Endothelial cell of umbilical vein (primary cell): ENCODE measurements at places on chromosomes 1 and 21. TPM values are rescaled to one million over a fixed set of nuclear protein-coding genes. Genes with fewer than 3 reads are reported as not detected.
A peak's percentile ranks its signal among the peaks of the same experiment; 100 is the strongest.

The WASF2 gene
- 169 and 172 TPM in 2 replicates for total RNA-seq

The OR2C3 gene
- not detected in 2 replicates for total RNA-seq

The HSD3B1 gene
- total RNA-seq: not detected in 2 replicates

GRCh38 chr1:18494304-18494703 lies 13.6 kb downstream of the KLHDC7A start:
- H3K27me3 ChIP-seq: no peaks in the 10 kb centered on the region
- no peak overlapping the region for H3K4me3 ChIP-seq
- no peak for DNase-seq
- H3K27ac ChIP-seq: no peak overlapping the region

DNA sequence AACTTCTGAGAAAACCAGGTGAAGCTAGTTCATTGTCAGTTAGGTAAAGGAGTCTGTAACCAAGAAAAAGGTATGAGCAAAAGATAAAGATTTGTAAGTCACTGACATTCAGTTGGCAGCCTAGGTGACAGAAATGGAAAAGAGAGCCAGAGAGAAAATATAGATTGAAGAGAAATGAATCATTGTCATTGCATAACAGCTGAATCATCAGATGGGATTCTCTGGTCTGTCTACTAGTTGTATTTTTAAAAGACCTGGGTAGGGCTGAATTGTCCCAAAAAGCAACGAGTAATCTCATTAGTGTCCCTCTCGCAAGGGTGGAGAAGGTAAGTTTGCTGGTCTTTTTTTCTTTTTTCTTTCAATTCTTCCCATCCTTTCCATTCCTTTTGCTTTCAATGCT lies 36.6 kb downstream of the PTGS2 start:
- H3K27me3 ChIP-seq: no peaks in the 10 kb centered on the region
- H3K4me1 ChIP-seq: no peaks in the 10 kb centered on the region
- no peak overlapping the region for H3K4me3 ChIP-seq

DNA sequence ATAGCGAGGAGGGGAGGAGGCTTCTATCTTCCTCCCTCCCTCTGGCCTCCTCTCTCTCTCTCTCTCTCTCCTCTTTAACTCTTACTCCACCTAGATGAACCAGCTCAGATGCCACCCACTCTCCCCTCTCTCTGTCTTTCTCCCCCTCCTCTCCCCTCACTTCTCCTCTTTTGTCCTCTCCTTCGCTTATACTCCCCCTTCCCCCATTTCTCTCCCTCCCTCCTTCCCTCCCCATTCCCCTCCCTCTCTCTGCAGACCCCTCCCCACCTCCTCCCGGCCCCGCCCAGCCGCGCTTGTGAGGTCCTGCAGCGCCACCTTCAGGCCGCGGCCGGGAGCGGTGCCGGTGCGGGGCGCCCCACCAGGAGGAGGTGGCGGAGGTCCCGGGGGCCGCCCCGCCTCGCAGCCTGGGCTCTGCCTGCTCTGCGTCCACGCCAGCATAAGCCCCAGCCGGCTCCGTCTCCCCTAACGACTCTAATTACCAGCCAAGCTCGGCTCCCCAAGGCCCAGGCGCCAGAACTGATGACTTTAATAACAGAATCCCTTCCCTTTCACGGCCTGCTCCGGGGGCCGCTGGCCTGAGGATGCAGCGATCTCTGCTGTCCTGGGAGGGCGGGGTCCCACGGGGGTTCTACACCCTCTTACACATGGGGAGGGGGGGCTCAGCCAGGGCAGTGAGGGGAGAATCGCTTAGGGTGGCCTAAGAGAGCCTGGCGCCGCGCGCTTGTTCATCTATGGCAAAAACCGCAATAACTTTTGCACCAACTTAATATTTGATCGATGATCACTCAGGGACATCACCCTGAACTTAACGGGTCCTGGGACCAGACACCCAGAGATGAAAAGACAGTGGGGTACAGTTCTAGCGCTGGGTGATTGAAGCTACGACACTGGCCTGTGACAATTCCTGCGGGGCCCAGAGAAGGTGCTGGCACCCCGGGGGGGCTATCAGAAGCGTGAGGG lies 637.3 kb downstream of the MATN1 start:
- no peak overlapping the region for H3K4me3 ChIP-seq
- no peak overlapping the region for H3K27ac ChIP-seq
- peaks cover 17% of the 10 kb centered on the region for H3K4me1 ChIP-seq
- DNase-seq: peak; percentile 17

DNA sequence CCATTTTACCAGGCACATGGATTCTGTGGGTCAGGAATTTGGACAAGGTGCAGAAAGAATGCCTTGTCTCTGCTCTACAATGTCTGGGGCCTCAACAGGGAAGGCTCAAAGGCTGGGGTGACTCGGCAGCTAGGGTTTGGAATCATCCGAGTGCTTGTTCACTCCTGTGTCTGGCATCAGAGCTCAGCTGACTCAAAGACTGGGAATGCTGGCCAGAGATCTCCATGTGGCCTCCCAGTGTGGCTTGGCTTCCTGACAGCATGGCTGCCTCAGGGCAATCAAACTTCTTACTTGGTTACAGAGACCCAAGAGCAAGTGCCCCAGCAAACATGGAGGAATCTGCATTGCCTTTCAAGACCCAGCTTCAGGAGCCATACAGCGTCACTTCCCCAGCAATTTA lies 110.5 kb downstream of the TOMM20 start:
- H3K4me1 ChIP-seq: no peaks in the 10 kb centered on the region
- no peak for DNase-seq
- no peak overlapping the region for H3K27ac ChIP-seq
- no peaks in the 10 kb centered on the region for H3K27me3 ChIP-seq
- H3K36me3 ChIP-seq: no peaks in the 10 kb centered on the region

DNA sequence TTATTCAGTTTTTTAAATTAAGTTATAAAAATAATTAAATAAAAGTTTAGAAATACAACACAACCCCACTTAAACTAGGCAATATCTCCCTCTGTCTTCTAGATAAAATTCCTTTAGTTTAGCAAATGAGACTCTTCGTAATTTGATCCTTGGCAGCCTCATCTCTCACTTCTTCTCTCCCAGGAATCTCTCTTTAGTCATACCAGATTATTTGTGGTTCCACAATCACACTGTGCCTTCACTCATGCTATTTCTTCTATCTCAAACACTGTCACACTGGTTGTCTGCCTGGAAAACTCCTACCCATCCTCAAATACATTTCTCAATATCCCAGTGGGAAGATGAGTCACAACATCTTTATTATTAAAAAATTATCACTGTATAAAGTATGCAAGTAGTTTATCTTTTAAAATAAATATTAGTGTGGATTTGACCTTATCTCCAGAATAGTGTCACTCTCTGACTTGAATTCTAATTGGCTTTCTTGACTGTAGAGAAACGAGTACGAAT lies 195.5 kb downstream of the KCNH1 start:
- H3K36me3 ChIP-seq: no peaks in the 10 kb centered on the region
- H3K4me1 ChIP-seq: no peaks in the 10 kb centered on the region
- DNase-seq: no peak
- no peaks in the 10 kb centered on the region for H3K27me3 ChIP-seq
- no peak overlapping the region for H3K4me3 ChIP-seq
- H3K27ac ChIP-seq: no peak overlapping the region

- H3K27me3 ChIP-seq: no peaks in the 10 kb centered on the region
- no peaks in the 10 kb centered on the region for H3K36me3 ChIP-seq
- no peak for DNase-seq
- H3K4me1 ChIP-seq: no peaks in the 10 kb centered on the region
Observed at GRCh38 chr1:248778906-248779305, 23.3 kb upstream of the LYPD8 start.

- no peaks in the 10 kb centered on the region for H3K36me3 ChIP-seq
- H3K27me3 ChIP-seq: peaks cover 95% of the 10 kb centered on the region
- no peak overlapping the region for H3K27ac ChIP-seq
- no peak overlapping the region for H3K4me3 ChIP-seq
- H3K4me1 ChIP-seq: peaks cover 6% of the 10 kb centered on the region
- DNase-seq: no peak
Observed at GRCh38 chr1:118999348-119000071, 11.4 kb upstream of the TBX15 start.

- H3K36me3 ChIP-seq: no peaks in the 10 kb centered on the region
- no peaks in the 10 kb centered on the region for H3K4me1 ChIP-seq
- DNase-seq: no peak
- H3K4me3 ChIP-seq: no peak overlapping the region
Observed at GRCh38 chr1:165053351-165053750, 303.2 kb downstream of the LMX1A start.

DNA sequence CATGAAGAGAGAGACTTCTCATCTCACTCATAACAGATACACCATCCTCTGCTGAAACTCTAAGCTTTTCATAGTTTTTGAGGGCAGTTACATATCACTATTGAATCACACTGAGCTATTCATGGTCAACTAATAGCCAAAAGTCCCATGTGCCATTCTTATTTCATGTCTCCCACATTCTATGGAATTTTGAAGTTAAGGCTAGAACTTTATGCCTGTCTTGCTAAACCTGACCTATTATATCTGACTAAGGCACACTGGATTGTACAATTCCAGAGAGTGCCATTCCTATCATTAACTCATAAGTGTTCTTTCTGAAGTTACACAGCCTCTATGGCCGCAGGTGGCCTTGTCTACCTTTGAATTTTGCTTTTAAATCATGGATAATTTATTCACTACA lies 254.3 kb downstream of the PTPRC start:
- no peaks in the 10 kb centered on the region for H3K36me3 ChIP-seq
- peaks cover 44% of the 10 kb centered on the region for H3K4me1 ChIP-seq
- H3K27me3 ChIP-seq: no peaks in the 10 kb centered on the region
- H3K27ac ChIP-seq: peak overlapping the region; percentile 74
- DNase-seq: no peak

DNA sequence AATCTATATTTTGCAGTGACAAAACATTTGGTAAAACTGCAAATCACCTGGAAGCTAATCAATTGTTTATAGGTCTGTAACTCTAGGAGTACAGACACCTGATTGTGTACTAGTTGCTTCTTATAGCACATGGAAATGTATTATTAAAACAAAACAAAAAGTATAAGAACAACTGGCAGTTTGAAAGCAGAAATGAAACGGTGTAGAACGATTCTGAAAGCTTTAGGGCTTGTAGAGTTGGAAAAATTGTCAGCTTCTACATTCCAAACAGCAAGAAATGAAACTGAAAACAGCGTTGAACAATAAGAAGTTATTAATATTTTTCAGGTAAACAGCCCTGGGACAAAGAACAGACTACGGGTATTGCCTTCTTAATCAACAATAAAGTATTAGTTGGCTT lies 273.3 kb downstream of the OLFM3 start:
- H3K27me3 ChIP-seq: no peaks in the 10 kb centered on the region
- no peak overlapping the region for H3K4me3 ChIP-seq
- no peak for DNase-seq
- H3K36me3 ChIP-seq: no peaks in the 10 kb centered on the region
- H3K27ac ChIP-seq: no peak overlapping the region

DNA sequence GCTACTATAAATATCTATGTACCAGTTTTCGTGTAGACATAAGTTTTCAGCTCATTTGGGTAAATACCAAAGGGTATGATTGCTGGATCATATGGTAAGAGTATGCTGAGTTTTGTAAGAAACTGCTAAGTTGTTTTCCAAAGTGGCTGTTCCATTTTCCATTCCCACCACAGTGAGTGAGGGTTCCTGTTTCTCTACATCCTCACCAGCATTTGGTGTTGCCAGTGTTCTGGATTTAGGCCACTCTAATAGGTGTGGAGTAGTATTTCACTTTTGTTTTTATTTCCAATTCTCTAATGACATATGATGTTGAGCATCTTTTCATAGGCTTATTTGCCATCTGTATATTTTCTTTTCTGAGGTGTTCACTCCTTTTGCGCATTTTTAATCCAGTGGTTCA lies 112.2 kb downstream of the GALNT2 start:
- no peak overlapping the region for H3K4me3 ChIP-seq
- DNase-seq: no peak
- no peaks in the 10 kb centered on the region for H3K4me1 ChIP-seq
- no peak overlapping the region for H3K27ac ChIP-seq
